Urothelium cell line (cell line): ENCODE measurements at places on chromosomes 5 and 9.

DNA sequence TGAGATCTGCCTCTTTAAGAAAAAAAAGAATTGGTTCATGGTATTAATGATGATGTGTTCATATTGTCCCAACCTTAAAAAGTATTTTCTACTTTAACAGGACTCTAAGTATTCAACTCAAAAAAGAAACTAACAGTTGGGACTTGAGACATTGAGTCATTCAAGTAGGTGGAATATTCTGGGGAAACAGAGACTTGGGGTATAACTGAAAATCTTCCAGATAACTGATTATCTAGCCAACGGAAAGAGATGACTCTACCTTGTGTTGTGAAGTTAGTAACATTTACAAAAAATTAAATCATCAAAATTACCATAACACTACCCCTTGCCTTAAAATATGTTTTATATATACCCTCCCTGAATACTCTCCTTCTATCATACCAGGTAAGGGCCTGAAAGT lies 19.1 kb downstream of the OXCT1 start:
- no peak for DNase-seq

DNA sequence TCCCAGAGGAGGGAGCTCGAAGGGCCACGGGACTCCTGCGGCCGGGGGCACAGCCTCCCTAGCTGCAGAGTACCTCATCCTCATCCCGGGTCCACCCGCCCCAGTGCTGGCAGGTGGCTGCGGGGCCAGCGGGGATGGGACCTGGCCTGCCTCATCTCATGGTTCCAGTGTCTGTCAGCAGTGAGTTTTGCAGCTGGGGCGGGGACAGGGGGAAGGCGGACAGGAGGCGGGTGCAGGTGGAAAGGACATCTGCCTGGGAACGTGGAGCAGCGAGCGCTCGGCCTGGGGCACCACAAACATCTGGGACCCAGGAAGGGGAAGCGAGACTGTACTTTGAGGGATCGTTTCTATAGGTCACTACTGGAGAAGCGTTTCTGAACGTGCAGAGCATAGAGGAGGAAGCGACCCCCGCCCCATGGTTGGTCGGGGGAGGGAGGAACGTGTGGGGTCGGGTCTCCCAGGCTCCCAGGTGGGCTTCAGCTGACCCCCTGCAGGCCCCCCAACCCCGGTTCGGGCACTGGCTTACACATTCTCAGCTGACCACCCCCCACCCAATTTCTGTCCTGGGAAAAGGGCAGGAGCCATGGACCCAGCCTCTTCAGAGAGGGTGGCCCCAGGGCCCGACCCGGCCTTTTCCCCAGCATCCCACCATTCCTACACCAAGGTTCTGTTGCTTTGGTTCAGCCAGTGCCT lies 56.5 kb upstream of the NOTCH1 start:
- DNase-seq, result no peak

GRCh38 chr5:150264667-150265603 lies 24.6 kb downstream of the CAMK2A start:
- DNase-seq, result no peak

GRCh38 chr5:88734191-88734640 lies 148.8 kb downstream of the MEF2C start:
- DNase-seq, result no peak

- DNase-seq, result no peak
Measured at GRCh38 chr9:120308495-120308894, 271.5 kb downstream of the CDK5RAP2 start.
